Myocyte (in vitro differentiated cells): ENCODE measurements at places on chromosomes 1 and 21. TPM values are rescaled to one million over a fixed set of nuclear protein-coding genes. Genes with fewer than 3 reads are reported as not detected.

DNA sequence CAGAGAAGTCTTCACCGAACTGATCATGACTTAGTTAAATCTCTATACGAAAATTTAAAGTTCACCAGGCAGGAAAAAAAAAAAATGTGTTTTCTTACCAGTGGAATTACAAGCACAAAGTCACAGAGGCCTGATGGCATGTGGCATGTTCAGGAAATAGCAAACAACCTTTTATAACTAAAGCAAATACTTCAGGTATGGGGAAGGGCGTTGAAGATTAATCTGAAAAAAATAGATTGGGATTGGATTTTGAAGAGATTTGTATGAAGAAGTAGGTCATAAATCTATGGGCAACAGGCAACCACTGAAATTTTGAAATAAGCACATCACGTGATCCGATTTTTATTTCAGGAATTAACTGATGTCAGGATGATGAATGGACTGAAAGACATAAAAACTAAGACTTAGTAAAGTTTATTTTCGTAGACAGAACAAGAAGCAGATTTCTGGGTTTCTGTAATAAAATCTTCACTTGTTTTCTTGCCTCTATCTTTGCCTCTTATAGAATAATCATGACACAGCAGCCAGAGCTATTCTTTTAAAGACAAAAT, 295.9 kb upstream of the ADGRL4 start:
- DNase-seq: no peak

DNA sequence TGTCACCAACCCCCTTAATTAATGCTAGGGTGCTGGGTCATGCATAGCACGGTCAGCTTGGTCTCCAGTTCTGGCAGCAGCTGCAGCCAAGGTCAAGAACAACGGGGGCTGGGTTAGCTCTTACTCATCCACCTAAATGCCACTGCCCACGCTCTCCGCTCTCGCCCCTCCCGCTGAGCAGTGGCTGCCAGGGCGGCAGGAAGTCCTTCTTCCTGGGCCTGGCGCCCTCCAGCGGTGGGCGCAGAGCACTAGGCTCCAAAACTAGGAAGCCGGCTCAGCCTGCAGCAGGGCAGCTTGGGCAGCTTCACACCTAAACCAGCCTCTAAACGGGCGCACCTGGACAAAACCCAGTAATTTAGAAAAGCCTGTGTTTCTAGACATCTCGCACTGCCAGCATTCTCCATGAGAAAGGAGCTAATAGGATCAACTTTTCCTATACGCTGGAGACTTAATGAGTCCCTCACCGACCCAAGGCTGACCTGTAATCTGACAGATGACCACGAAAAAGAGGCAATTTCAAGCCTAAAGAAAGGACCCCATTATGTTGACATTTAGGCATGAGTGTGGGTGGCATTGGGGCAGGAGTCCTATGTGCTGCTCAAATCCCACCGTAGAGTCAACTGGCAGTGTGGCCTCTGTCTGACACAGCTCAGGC, 78.4 kb upstream of the LRRN2 start:
- DNase-seq: peak; percentile 94

GRCh38 chr1:98045767-98046641, 125.2 kb upstream of the DPYD start:
- peak; percentile 61 for DNase-seq

GRCh38 chr21:25370311-25370744, 237.0 kb downstream of the MRPL39 start:
- DNase-seq: peak; percentile 89

GRCh38 chr1:107572674-107573211, 392.2 kb downstream of the VAV3 start:
- DNase-seq: peak; percentile 59

DNA sequence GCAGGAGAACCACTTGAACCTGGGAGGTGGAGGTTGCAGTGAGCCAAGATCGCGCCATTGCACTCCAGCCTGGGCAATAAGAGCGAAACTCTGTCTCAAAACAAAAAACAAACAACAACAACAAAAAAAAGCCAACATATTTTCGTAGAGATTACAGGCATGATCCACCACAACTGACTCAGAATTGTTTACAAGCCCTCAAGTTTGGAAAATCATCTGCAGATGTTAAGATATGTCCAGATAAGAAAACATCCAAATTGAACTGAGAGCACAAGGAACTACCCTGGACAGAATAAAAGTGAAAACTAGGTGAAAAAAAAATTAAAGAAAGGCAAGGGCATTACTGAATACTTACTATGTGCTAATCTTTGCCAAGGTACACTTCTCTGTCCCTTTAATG, 89.8 kb upstream of the WLS start:
- no peak for DNase-seq

DNA sequence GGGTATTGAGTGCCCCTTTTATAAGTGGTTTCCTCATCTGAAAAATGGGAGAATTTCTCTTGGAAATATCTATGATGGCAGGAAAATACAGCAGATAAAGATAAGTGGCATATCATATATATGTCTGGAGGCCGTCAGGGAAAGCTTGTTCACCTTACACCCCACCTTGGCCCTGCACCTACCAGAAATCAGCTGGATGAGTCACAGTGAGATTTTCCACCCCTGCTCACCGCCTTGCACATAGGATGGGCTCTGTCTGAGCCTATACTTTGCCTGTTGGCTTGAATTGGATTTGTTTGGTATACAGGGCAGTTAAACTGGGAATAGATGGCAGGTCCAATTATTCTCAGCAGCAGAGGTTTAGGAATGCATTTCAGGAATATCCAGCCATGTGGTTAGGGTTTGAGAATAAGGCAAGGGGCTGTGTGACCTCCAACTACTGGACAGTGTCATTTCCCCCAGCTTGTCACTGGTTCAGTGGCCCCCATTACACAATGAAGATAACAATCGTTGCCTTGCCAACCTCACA, at the start of gene SPATA21:
Gene SPATA21, minus strand, starts transcription at position 479 of the 529 bp plus-strand sequence. CDS start 6,053 bp downstream, outside the sequence.
- no peak for DNase-seq

GRCh38 chr21:20258542-20258941, 739.7 kb upstream of the NCAM2 start:
- no peak for DNase-seq

GRCh38 chr1:91386109-91386508, 18.5 kb downstream of the HFM1 start:
- DNase-seq: no peak

DNA sequence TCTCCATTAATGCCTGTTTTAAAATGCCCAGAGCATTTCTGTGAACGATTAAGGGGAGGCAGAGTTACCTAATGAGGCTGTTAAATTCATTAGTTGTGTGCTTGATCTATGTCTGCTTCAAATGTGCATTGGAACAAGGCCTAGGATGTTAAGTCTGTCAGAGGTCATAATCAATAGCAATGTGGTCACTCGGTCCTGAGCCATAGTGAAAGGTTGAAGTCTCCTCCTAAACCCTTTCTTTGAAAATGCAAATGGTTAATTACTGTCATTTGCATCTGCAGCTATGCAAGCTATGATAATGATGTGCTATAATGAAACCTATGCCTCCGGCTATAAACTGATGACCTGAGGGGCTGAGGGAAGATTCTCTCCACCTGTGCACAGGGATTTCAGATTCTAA, 114.2 kb upstream of the NR5A2 start:
- no peak for DNase-seq

DNA sequence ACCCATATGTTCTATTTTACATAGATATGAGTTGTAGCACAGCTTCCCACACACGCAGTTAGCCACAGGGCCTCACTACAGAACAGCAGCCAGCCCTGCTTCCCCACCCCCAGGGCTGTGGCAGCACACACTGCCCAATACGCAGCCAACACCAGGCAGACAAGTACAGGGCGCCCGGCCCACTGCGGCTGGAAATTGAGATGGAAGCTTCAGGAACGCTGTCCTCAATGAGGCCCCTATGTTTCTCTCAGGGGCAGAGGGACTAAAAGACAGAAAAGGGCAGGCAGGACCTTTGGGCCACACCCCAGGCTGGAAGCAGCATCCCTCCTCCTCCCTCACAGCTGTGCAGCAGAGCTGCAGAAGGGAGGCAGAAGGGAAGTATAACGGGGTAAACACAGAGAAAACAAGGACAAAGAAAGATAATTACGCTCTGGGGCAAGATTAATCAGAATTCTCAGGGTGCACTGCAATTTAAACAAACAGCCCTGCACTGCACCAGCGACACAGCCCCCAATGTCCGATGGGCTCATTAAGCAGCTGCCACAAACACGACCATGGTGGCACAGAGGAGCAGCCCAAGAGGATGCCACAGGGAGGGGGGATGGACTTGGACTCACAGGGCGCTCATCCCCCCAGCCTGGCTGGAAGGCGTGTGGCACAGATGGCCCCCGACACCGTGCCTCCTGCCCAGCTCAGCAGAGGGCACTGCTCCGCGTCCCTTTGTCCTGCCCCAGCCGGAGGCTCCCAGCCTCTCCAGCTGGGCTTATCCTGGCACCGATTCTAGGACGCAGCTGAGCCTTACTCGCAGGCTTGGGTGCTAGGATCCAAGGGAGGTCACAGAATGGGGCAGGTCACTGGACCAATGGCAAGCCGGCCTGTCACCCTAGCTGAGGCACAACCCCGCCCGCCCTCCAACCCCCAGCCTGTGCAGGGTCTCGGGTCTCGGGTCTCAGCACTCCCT, 14.2 kb downstream of the WDR4 start:
- peak; percentile 6 for DNase-seq

GRCh38 chr21:31552826-31553225, 106.7 kb upstream of the SOD1 start:
- no peak for DNase-seq

DNA sequence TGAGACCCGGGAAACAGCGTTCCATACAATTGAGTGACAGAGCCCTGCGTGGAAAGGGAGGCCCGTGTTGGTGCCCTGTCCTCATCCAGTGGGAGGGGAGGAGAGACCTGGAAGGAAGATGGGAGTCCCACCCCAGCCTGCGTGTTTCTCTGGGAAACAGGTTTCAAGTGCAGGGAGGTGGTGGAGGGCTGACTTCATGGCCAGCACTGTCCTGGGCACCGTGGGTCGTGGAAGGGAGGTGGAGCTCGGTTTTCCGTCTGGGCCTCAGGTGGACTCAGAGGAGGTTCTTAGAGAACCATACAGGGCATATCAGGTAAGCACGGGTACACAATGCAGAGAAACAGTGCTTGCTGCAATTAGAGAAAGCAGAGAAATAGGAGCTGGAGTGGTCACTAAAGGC, 222.6 kb downstream of the CAMTA1 start:
- no peak for DNase-seq

DNA sequence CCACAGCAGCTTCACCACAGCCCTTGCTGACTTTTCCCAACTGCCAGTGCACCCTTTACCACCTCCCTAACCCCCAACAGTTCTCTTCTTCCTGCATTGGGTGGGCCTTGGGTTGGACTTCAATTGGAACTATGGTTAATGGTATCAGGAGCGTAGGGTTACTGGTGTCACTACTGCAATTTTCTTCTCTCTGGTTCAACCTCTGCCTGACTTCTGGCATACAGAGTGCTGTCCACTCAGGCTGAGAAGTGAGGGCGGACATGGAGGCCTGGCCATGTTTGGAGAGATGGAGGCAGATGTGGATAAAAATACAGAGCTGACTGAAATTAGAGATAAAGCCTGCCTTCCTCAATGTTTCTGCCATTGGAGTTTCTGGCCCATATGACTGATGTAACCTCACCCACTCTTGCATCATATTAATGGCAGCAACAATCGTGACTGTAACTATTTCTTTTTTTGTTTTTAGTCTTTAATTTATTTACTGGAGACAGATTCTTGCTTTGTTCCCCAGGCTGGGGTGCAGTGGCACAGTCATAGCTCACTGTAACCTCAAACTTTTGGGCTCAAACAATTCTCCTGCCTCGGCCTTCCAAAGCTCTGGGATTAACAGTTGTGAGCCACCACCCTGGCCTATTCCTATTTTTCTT, 87.8 kb downstream of the NAV1 start:
- DNase-seq: no peak

DNA sequence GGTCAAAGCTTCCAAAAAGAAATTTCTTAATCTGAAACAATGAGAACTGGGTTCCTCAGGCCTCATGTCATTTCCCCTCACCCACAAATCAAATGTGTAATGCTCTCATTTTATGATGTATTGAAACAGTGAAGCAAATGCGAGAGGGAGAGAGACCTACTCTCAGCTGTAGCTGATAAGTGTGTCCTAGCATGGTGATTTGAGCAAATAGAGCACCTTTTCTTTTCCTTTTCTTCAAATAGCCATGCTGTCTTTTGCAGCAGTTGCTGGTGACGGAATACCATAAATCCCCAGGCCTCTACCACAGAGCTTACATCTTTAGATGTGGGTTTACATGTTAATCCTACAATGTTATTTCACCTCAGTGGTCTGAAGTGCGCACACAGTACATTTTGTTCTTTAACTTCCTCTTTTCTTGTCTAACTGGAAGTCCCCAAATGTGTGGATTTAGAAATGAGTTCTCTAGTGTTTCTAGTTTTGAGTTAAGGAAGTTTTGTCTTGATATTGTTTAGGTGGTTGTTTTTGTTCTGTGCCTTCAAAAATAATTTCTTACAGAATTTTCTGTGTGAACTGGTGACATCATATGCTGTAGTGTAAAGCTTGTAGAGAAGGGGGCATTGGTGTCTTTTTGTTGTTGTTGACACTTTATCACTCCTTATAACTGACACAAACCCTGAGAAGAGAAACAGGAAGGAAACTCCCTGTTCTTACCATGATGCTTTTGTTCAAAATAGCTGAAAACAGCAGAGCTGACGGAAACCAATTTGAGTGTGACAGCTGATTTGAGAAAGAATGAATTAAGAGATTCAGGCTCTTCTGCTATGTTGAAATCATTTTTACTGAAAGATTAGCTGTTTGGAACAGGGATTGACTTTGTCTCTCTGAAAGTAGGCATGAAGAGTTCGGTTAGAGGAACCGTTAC, 12.2 kb downstream of the SMAP2 start:
- peak; percentile 53 for DNase-seq

- no peak for DNase-seq
Observed at GRCh38 chr21:31977816-31978215, 105.0 kb downstream of the HUNK start.

PCSK9 gene
- 1.2 and 8.8 TPM in 2 replicates for total RNA-seq

GOLT1A gene
- total RNA-seq: not detected in 2 replicates

PLEKHG5 gene
- total RNA-seq: 52.4 and 88.3 TPM in 2 replicates

PRR9 gene
- total RNA-seq: not detected in 2 replicates

MAN1C1 gene
- 6.6 and 8.8 TPM in 2 replicates for total RNA-seq

NR5A2 gene
- not detected in 2 replicates for total RNA-seq

TMPRSS3 gene
- not detected in 2 replicates for total RNA-seq

TTC22 gene
- not detected in 2 replicates for total RNA-seq

HHIPL2 gene
- total RNA-seq: not detected in 2 replicates

ZNF593OS gene
- total RNA-seq: not detected in 2 replicates

NBPF26 gene
- 46.8 and 51.4 TPM in 2 replicates for total RNA-seq

F13B gene
- not detected in 2 replicates for total RNA-seq

OMA1 gene
- 39.9 and 40.2 TPM in 2 replicates for total RNA-seq
